ENCODE measurements at places on chromosomes 13 and 19.
A peak's percentile ranks its signal among the peaks of the same experiment; 100 is the strongest.

DNA sequence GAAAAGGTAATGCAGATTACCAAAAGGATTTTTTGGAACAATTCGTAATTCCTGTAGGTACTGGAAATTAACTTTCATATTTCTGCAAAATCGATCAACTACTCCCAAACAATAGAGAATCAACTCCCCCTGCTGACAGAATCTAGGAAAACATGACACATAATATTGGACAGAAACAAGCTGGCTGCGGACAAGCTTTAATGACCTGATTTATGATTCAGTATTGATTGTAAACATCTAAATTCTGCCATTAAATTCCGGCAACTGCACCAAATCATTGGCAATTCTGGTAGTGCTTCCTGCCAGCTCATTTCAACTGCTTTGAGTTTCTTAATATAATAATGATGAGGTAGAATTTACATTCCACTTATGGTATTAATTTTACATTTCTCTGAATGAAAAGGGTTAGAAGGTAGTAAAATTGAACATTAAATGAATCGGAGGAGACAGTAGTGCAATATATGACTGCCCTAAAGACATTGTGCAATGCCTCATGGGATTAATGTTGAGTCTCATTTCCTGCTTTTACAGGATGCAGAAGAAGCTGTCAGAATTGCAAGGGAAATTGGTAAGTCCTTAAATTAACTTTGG, 146.5 kb downstream of the PCCA start:
- peak; percentile 39 for DNase-seq

DNA sequence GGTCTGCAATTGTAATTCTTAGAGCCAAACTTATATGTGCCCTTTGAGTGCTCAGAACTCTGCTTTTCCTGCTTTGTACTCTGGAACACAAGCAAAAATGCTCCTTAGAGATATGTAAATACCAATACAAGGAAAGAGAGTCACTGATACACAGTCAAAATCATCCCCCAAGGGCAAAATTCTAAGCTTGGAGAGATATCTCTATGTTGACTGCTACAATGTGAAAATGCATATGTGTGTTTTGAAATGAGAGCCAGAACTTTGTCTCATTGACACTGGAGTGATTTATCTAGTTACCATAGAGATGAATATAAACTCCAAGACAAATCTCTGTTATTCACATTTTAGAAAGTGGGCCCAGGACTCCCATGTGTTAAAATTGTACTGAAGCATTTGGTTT, 494.8 kb upstream of the SLITRK1 start:
- DNase-seq, result no peak

- DNase-seq, result no peak
Measured at GRCh38 chr13:60689571-60689970, 292.6 kb downstream of the TDRD3 start.

DNA sequence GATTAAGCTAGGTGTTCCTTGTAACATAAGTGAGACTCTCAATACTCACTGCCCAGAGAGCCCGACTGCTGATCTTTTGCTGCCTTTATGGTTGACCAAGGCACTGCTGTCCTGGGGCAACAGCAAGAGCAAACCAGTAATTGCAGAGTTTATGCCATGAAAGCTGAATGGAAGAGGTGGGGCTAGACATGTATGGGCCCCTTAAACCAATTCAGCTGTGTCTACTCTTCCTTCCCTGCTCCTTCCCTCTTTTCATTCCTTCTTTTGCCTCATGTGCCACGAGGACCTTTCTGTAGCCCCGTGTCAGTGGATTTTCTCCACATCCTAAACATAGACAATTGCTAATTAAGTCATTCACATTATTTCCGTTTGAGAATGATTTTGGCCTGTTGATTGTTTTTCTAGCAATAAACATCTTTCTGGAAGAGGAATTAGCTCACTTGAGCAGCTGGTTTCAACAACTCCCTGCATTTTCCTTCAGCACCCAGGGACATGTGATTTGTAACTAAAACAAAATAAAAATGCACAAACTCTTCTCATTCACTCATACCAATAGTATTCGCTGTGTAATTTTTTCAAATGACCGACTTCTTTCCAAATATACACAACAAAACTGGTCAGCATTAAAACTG, 40.5 kb downstream of the RAP2A start:
- DNase-seq, result no peak

GRCh38 chr13:21034603-21035191, 26.7 kb downstream of the LATS2 start:
- peak; percentile 34 for DNase-seq

- DNase-seq, result no peak
Measured at GRCh38 chr19:30539981-30540380, 167.8 kb downstream of the ZNF536 start.

DNA sequence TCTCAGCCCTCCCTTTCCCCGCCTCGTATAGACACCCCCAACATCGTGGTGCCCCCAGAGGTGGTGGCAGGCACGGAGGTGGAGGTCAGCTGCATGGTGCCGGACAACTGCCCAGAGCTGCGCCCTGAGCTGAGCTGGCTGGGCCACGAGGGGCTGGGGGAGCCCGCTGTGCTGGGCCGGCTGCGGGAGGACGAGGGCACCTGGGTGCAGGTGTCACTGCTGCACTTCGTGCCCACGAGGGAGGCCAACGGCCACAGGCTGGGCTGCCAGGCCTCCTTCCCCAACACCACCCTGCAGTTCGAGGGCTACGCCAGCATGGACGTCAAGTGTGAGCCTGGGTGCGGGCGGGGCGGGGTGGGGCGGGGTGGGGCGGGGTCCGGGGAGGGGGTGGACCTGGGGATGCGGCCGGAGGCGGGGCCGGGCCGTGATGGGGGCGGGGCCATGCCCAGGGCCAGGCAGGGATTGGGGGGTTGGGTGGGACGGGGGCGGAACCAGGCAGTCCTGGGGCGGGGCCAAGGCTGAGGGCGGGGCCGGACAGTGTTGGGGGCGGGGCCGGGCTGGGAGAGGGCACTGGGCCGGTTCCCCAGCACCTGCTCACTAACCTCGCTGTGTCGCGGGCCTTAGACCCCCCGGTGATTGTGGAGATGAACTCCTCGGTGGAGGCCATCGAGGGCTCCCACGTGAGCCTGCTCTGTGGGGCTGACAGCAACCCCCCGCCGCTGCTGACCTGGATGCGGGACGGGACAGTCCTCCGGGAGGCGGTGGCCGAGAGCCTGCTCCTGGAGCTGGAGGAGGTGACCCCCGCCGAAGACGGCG, 7.8 kb downstream of the MAG start:
- DNase-seq, result no peak

DNA sequence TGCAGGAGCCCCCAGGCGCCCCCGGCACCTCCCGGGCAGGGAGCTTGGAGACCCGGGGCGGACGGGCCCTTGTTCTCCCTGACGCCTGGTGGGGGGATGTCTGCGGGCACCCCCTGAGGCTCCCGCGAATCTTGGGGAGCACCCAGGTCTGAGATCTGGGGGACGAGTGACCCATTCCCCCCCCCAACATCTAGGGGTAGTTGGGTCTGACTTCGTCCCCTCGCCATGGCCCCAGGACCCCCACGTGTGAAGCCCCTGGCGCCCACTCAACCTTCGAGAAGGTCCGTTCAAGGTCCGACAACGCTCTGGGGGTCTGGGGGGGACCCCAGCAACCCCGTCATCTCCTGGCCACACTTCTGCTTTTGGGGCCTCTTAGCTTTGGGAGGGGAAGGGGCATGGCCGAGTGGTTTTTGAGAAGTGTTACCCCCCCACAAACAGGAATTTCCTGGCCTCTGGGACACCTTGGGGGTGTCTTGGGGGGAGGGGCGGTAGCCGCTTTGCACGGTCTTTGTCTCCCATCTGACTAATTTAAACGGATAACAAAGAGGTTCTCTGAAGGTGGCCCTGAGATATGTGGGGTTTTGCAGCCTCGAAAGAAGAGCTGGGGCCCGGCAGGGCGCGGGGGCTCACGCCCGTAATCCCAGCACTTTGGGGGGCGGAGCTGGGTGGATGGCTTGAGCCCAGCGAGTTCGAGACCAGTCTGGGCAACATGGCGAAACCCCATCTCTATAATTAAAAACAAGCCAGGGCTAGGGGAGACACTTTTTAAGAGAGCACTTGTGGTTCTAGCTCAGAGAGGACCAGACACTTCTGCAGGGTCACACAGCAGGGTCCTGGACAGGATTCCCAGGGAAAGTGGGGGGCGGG, 608 bp downstream of the CNN2 start:
- DNase-seq, result peak; percentile 50

- no peak for DNase-seq
Measured at GRCh38 chr13:80121038-80121437, 219.9 kb downstream of the SPRY2 start.

DNA sequence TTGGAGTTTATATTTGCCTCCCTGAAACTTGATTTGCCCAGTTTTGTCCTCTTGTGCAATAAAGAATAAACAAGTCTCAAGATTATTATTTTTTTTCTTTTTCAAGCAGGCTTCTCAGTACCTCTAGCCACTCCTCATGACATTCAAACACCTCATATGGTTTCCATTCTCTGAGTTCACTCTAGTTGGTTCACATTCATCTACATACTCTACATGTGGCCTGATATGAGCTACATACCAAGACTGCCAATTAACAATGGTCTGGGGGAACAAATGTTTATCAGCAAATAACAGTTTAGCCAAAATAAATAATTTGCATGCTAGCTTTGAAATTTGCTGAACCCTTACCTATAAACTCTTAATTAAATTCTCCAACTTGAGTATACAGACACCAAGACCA, 22.5 kb downstream of the KCNRG start:
- no peak for DNase-seq

DNA sequence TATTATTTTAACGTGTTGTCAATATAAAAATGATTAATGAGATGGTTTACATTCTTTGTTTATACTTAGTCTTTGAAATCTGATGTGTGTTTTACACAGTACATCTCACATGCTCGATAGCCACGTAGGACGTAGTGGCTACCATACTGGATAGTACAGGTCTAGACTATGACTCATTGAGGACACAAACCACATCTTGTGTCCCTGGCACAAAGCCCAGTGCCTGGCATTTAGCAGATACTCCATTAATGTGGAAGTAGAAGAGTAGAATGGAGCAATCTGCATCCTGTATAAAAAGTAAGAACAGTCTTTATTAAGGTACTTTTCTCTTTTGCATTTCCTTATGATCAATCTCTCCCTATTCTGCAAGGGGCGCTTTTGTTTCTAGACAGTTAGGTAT, 49.0 kb upstream of the FRY start:
- peak; percentile 86 for DNase-seq

DNA sequence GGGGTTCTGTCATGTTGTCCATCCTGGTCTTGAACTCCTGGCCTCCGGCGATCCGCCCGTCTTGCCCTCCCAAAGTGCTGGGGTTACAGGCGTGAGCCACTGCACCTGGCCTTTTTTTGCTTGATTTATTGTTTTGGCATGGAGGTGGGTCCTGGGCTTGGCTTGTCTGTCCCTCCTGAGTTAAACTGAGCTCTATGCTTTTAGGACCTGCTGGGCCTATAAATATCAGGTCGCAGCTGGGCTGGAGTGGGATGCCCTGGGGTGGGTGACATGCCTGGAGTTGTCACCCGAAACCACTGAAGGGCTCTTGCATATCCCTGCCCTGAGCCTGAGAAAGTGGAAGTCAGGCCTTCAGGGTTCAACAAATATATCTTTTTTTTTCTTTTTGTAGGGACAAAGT, 5.5 kb downstream of the ARRDC5 start:
- no peak for DNase-seq

GRCh38 chr13:64817691-64818090, 2412.4 kb downstream of the PCDH9 start:
- DNase-seq, result no peak

DNA sequence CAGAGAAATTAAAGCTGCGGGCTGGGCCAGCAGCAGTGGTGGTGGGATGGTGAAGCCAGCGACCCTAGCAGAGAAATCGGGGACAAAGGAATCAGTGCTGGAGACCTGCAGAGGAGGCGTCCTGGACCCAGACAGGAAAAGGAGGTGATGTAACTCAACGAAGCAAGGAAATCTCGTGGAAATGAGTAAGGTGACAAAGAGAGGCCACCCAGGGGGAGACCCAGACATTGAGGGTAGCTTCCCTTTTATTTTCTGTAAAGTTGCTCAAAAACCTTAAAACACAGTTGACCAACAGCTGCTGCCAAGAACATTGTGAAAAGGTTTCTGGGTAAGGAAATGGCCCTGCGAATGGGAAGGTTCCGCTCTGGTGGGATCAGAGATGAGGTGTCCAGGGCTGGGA, 13.3 kb upstream of the RETN start:
- DNase-seq, result no peak

DNA sequence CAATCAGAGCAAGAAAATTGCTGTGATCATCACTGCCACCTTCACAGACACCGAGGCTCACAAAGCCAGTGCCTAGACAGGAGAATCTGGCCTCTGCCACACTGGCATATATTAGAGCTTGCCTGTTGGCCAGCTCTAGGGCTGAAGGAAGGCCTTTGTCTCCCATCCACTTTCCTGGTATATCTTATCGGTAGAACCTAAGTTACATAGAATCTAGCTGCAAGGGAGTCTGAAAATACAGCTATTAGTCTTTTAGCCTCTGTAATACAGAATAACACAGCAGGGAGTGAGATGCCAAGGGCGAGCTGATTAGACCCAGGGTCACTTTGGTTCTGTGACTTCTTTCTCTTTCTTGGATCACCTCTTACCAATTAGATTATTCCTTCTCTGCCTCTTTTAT, 154.9 kb upstream of the KL start:
- DNase-seq, result no peak

- no peak for DNase-seq
Measured at GRCh38 chr19:801030-801860, 4.0 kb downstream of the PTBP1 start.

DNA sequence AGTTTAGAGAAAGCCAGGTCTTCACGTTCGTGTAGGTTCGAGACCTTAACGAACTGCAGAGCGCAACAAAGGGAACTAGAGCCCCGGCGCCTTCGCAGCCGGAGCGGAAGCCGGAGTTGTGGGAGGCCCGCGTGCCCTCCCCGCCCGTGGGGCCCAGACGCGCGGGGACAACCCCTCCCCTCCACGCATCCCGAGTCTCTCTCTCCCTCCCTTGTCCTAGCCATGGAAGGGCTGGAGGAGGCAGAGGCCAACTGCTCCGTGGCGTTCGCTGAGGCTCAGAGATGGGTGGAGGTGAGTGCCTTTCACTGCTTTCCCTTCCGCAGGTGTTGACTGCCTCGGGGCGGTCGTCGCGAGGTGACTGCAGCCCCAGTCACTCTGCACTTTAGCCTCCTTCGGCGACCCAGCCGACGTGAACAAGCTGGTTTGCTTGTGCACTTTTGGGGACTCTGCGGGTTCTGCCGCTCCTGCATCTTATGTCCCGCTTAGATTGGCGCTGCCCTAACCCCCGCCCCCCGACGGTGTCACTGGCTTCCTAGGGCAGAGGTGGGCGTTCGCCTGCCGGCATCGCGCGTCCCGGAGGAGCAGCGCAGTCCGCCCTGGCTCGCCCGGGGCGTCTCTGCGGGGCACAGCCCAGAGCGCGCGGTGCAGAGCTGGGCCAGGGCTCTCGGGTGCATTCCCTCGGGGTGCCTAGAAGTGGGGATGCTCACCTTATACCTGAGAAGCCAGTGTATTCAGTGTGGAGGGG, 478 bp downstream of the LMO7 start:
- DNase-seq, result peak; percentile 50

GRCh38 chr13:93716623-93717022, 490.0 kb downstream of the GPC6 start:
- no peak for DNase-seq

- no peak for DNase-seq
Measured at GRCh38 chr13:48493851-48494250, 39.0 kb downstream of the RCBTB2 start.

GRCh38 chr13:69817333-69817869, 290.2 kb upstream of the ATXN8OS start:
- DNase-seq, result no peak
